ENCODE measurements at places on chromosomes 3 and 15.

DNA sequence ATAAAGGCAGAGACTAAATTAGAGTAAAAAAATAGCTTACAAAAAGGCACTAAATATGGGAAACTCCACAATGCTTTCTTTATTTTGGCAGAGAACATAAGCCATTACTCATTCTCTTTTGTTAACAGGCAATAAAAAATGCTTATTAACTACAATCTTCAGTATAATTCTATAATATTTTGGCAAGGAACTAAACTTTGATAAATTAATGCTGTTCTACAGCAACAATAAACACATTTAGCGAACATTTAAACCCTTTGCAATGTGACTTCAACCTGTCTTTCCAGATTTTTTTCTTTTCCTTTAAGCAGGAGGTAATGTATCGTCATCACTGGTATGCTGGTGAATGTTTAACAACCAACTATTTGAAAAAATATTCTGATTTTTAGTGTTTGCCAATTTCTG lies 42.2 kb upstream of the POU1F1 start:
- DNase-seq = no peak

DNA sequence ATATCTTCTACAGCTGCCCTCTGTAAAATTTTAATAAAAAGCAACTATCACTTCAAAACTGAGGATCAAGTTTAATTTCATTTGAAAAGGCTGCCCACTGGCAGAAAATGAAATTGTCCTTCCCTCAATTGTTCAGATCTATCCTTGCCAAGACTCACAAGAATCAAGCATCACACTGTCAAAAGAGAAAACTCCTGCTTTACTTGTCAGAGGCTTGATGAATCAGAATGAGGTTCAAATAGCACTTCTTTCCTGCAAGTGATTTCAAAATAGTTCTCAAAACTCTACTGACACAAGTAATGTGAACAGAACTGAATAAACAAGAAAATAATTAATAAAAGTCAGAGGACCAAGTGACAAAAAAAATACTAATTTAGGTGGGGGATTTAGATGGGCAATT lies 70.6 kb downstream of the GOLIM4 start:
- DNase-seq = no peak

DNA sequence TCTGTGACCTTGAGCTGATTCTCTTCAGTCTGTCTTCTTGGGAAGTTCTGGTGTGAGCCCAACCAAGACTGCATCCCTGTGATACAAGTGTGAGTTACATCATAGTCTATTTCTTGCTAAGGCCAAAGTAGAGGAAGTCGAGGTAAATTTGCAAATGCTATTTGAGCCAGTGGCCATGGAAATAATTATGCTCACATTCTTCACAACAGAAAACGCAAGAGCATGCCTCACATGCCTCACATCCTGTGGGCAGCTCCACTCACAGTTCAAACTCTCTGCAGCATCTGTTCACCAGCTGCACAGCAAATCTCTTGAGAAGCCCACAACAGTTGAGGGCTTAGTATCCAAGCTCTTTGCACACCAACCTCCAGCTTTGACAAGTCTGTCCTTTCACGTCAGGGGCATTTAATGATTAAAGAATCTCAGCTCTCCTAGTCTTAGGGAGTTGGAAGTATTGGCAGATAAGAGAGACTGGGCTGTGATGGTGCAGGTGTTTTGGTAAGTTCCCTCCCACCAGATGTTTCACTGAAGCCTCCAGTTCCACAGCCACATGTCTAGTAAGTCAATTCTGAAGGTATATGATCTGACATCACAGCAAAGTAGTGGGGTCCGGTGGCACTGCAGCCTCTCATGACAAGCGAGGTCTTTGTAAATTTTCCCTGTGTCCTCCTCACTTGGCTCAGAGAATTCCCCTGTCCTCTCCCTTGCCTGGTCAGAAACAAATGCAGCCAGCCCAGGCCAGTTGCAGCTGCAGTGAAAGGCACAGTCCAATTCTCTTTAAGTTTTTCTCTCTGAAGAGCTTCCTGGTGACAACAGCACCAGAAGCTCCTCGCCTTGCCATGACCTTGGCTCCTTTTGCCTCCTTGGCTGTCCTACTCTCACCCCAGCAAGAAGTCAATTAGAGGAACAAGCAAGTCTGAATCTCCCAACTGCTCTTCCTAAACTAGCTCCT lies 166.1 kb downstream of the SSR3 start:
- DNase-seq = no peak

DNA sequence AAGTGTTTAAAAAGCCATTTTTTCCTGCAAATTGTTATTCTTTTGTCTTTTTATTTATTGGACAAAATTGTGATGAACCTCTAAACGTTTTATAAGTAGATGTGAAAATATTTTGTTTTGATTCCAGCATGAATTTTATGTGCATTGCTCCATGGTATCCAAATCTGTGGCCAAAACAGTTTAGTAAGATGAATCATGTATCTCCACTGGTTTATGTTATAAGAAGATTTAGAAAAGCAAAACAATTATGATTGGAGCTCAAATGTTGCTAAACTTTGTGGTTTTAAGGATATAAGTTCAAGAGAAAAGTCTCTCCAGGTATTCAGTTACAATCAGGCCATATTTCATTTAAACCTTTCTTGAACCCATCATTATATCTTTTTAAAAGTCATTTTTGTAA lies 80.9 kb downstream of the NECTIN3 start:
- no peak for DNase-seq

DNA sequence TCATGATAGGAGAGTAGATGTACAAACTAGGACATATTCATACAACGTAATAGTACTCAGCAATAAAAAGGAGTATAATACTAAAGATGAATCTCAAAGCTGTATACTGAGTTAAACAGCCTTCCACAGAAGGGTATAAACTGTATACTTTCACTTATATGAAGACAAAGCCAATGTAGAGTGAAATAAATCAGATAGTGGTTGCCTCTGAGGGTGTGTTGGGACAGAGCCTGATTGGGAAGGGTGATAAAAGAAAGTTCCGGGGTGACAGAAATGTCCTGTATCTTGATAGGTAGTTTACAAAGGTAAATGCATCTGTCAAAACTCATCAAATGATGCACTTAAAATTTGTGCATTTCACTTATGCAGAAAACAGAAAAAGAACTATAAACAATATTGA lies 122.5 kb downstream of the ADAM10 start:
- no peak for DNase-seq

DNA sequence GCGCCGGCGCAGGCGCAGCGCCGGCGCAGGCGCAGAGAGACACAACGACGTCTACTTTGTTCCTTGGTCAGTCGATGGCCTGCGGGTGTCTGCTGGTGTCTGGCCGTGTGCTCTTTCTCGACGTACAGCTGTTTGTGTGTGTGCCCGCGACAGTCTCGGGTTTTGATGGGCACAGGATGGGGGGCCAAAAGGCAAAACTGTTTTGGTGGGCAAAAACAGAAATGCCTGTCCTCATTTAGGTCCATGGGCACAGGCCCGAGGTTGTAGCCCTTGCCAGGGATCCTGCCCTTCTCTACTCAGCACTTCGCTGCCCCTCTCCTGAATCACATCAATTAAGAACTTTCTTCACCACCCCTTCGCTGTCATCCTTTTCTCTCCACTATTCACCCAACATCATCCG lies 184.8 kb upstream of the CHL1 start:
- DNase-seq = no peak

DNA sequence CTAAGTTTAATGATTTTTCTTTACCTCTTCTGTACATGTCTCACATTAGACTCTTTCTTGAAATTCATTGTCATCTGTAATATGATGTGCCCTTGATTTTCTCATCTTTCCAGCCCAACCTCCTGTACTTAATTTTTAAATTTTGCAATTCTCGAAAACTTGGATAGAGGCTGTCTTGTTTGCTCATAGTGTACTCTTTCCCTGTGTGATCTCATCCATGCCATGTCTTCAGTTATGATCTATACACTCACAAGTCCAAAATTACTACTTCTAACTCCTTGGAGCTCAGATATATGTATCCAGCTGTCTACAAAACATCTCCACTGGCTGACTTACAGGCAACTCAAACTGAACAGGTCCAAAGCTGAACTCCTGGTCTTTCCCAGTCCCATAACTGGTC lies 42.2 kb downstream of the CD200 start:
- DNase-seq = no peak

DNA sequence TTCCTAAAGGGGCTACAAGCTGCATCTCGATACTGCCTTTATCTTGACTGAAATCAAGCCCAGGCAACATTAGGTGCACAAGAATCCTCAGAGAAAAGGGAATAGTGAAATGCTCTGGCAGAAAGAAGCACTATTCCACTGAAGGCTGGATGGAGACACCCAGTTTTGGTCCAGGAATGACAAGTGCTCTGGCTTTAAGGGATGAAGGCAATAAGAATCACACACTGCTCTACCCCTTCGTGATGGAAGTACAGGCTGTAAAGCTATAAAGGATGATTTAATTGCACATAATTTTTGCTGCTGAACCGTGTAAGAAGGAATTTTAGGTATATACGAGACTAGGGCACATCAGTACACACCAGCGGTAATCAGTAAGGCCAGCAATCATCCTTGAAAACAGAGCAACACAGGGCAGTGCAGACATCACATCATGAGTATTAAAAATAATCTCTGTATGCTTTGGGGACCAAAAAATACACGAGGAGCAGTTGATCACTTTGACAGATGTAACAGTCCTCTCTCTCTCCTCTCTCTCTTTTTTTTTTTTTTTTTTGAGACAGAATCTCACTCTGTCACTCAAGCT lies 414.6 kb upstream of the TBL1XR1 start:
- DNase-seq = no peak

- DNase-seq = no peak
These were observed 227.1 kb upstream of the CD96 start for GRCh38 chr3:111314898-111315297.

- DNase-seq = no peak
These were observed 12.1 kb upstream of the CNBP start for GRCh38 chr3:129195731-129196256.

GRCh38 chr3:60931452-60931851 lies 319.8 kb downstream of the FHIT start:
- DNase-seq = no peak

DNA sequence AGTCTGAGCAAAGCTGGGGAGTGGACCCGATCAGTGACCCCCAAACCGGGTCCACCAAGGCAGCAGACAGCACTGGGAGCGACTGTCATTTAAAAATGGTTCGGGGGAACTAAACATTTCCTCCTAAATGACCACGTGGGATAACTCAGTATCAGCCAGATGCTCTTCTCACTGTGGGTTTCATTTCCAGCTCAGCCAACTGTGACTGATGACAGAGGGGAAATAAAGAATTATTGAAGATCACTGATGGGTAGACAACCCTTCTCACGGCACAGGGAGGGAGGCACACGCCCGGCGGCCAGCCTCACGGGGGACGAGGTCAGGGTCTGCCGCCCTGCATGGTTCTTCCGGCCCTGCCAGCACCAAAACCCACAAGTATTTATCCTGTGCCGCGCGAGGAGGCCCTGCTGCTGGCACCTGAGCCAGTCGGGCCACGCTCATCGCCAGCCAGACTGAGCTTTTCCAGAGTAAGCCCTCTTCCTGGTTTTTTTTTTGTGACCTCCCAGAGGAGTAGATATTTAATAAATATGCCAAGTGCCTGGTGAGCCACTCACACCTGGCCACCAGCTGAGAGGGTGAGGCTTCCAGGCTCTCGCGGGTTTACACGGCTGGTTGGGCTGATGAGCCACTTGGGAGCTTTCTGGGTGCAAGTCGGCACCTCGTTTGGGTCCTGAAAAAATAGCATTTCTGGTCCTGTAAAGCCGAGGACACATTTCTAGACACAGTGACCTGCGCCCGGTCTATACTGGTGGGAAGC lies 6.2 kb downstream of the MELTF start:
- DNase-seq = no peak

DNA sequence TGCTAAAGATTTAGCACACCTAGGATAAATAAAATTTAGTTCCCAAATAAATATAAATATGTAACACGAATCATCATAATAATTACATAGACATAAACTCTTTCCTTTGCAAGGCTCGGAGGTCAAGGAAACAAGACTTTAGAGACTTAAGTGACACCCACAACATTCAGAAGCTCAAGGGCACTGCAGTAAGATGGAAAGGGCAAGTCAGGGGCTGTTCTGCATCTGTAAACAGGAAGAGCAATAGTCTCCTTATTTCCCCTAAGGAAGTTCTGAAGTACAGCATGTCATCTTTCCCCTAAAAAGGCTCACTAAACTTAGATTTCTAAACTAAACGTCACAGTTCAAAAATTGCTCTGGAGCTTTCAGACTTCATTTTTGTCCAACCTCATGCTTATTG lies 26.9 kb upstream of the KBTBD8 start:
- no peak for DNase-seq

DNA sequence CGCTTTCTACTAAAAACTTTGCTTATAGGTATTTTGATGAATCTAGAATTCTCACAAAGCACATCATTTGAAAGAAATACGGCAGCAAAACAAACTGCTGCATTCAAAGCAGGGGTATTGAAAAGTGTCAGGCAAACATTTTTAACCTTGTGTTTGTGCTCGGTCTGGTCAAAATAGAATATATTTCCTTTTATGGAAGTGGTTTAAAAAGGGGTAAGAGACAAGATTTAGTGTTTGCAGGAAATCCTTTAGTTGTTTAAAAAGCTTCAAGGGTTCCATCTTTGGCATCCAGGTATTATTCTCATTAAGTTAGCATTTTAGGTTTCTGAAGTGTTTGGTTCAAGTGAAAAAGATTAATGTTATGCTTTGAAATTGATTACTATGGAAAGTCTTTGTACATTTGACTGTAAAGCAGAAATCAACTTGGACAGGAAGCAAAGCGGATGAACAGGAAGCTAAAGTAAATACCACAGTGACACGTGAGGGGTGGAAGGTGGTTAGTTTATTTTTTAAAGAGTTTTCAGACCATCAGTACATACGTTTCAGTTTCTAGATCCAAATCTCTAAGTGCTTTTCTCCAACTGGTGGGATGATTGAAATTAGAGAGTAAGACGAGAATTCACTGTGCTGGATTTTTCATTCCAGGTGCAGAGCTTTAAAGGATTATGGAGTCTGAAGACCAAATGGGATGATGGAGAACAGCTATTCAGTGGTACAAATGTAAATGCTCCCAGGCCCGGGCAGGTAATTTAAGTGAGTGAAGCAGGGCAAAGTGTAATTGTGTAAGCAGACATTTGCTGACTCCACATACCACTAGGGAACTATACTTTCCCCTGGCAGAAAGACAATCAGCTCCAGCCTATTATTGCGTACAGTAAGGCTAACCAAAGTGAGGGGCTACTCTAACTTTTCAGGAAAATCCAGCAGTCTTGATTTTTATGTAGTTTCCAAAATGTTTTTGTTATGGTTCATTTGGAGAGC lies 341.8 kb upstream of the TBL1XR1 start:
- no peak for DNase-seq

DNA sequence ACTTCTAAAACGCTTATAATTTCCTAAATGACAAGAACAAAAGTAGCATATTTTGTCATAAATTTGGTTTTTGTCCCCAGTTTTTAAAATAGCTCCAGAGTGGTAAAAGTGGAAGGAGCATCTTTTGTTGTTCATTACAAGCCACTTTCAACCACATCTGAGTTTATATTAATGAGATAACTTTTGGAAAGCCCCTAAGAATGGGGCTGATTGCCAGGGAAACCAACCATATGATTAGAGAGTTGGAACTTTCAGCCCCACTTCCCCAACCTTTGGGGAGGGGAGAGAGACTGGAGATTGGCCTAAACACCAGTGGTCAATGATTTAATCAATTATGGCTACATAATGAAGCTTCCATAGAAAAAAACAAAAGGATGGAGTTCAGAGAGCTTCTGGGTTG lies 57.4 kb downstream of the CPA3 start:
- DNase-seq = no peak
